ENCODE measurements at places on chromosomes 3 and 15. TPM values are rescaled to one million over a fixed set of nuclear protein-coding genes. Genes with fewer than 3 reads are reported as not detected.

- no peaks in the 10 kb centered on the region for H3K36me3 ChIP-seq
- H3K4me3 ChIP-seq = no peak overlapping the region
- H3K27ac ChIP-seq = no peak overlapping the region
- H3K27me3 ChIP-seq = no peaks in the 10 kb centered on the region
- no peak for DNase-seq
- H3K4me1 ChIP-seq = peaks cover under 1% of the 10 kb centered on the region
Observed at GRCh38 chr3:65024148-65024547, 336.3 kb upstream of the ADAMTS9 start.

DNA sequence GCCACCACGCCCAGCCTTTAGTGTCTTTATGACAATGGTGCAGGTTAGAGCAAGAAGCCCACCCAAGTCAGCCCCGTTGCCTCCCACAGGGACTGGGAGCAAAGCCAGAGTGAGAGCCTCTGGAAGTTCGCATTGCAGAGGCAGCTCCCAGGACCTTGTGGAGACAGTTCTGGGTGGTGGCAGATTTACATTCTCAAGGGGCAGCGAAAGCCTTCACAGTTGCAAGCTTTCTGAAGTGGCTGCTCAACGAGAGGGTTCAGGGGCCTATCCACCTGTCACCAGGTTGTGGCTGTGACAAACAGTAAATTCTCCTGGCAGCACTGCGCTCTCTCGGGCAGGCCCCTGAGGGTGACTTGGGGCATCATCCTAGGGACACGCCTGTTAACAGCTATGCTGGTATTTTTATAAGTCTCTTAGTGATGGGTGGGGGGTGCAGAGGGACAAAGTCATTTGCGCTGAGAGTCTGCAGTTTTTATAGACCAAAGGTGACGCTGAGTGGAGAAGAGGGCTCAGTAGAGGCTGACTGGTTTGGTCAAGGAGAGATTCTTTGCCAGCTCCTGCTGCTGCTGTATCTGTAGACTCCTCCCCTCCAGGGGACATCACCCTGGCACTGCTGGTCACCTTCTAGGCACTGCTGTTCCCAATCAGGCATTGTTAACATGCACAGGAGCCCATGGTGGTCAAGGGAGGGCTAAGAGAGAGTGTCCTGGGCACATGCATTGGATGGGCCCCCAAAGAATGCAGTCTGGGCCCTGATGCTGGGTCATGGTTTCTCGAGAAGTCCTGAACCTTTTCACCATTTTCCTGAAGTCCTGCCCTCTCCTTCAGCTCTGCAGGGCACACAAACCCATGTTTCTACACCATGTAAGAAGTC, 57.5 kb upstream of the KLF13 start:
- peak; percentile 35 for DNase-seq
- H3K36me3 ChIP-seq = no peaks in the 10 kb centered on the region
- H3K27ac ChIP-seq = no peak overlapping the region

SNRPN gene
- 90.7 TPM for total RNA-seq

- H3K4me3 ChIP-seq = no peak overlapping the region
- peak overlapping the region; percentile 4 for H3K27ac ChIP-seq
- DNase-seq = no peak
- H3K27me3 ChIP-seq = no peaks in the 10 kb centered on the region
- H3K4me1 ChIP-seq = peaks cover 4% of the 10 kb centered on the region
- H3K36me3 ChIP-seq = no peaks in the 10 kb centered on the region
Observed at GRCh38 chr3:123372686-123373473, 76.0 kb downstream of the ADCY5 start.

MGLL gene
- 75.4 TPM for total RNA-seq

- peaks cover 10% of the 10 kb centered on the region for H3K4me1 ChIP-seq
- H3K4me3 ChIP-seq = peak overlapping the region; percentile 64
- no peak for DNase-seq
- H3K36me3 ChIP-seq = no peaks in the 10 kb centered on the region
Observed at GRCh38 chr3:62319570-62320243, 53.6 kb downstream of the FEZF2 start.

DNA sequence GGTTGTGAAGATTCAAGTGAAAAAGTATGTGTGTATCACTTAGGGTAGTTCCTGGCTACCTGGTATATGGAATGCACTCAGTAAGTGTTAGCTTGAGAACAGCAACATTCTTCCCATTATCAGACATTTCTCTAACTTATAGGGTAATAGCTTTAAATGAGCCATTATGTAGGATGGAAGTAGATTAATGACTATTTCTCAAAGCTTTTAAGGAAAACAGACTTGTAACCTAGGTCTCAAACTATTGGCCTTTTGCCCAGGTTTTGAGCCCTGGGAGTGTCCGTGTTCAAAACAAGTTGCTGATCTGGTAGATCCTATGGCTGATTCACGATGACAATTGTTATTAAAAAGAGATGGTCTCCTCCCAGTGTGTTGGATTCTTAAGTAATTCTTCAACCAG, 129.1 kb upstream of the UMPS start:
- H3K36me3 ChIP-seq = no peaks in the 10 kb centered on the region
- H3K27ac ChIP-seq = no peak overlapping the region
- no peak overlapping the region for H3K4me3 ChIP-seq
- H3K27me3 ChIP-seq = no peaks in the 10 kb centered on the region

DNA sequence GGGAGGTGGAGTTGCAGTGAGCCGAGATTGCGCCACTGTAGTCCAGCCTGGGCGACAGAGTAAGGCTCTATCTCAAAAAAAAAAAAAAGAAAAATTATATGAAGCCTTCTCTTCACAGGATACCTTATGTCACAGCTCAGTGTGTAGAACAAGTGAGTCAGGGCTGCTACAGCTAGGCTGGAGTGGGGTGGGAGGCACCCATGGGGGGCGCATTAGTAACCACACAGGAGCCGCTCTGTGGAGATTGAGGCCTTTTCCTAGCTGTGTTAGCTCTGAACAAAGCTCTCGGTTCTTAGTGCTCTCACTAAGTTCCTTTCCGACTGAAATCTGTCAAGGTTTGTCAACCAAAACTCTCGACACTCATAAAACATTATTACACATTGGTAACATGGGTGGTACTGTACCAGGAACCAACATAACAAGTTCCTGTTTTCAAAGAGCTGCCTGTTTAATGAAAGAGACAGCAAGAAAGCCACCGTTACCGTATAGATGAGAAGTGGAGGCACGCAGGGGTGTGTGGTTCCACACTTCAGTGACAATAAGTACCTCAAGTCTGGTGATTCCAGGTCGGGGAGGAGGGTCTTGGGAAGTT, 4.5 kb downstream of the LRRC31 start:
- no peak overlapping the region for H3K4me3 ChIP-seq
- no peak for DNase-seq
- H3K27me3 ChIP-seq = no peaks in the 10 kb centered on the region

DNA sequence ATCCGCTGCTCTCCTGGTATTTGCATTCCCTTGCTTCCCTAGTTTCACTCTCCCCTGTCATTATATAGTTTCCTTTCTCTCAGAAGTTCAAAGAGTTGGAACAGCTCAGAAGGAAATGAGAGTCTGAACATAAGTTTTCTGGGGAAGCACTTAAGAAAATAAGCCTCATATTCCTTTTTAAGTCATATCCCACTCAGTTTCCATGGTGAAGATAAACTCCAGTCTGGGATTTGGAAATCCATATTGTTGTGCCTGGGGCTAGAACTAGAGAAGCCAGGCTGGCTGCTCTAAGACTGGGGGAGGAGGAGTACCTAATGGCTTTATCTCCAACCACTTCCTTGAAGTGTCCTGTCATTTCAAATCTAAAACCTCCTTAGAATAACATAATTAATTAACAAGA, 134.2 kb upstream of the ALCAM start:
- H3K4me1 ChIP-seq = no peaks in the 10 kb centered on the region
- DNase-seq = no peak
- no peaks in the 10 kb centered on the region for H3K36me3 ChIP-seq
- no peak overlapping the region for H3K27ac ChIP-seq

MKRN2OS gene
- total RNA-seq = 0.17 TPM

- no peaks in the 10 kb centered on the region for H3K36me3 ChIP-seq
- no peak for DNase-seq
- H3K27ac ChIP-seq = no peak overlapping the region
Observed at GRCh38 chr15:29058903-29059539, 173.2 kb downstream of the APBA2 start.

SCN11A gene
- total RNA-seq = 0.08 TPM

IQCF5 gene
- not detected for total RNA-seq

- no peaks in the 10 kb centered on the region for H3K36me3 ChIP-seq
- DNase-seq = no peak
- H3K27me3 ChIP-seq = no peaks in the 10 kb centered on the region
Observed at GRCh38 chr3:14435175-14436014, 33.0 kb downstream of the SLC6A6 start.

ST3GAL6 gene
- total RNA-seq = 79.7 TPM
